T47D (cell line): ENCODE measurements at places on chromosomes 16 and 17.

GRCh38 chr16:86988920-86989696 is 328.1 kb downstream of the C16orf95 start:
- no peak for DNase-seq

GRCh38 chr17:66399441-66399840 is 97.0 kb downstream of the PRKCA start:
- no peak for DNase-seq

DNA sequence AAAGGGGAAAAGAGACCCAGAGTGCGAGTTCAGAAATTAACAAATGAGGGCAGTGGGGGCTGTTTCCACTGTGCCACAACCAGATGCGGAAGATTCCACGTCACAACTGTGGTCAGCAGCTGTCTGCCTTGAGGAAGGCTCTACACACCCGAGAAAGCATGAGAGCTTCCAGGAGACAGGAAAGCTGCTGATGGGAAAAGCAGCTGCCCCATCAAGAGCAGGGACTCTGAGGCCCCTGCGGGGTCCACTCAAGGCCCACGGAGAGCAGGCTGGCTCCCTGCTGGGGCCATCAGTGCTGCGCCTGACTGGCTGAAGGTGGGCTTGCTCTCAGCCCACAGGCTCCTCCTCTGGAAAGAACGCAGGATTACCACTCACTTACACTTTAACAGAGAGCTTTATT is 14.8 kb upstream of the TRAP1 start:
- DNase-seq, result no peak

DNA sequence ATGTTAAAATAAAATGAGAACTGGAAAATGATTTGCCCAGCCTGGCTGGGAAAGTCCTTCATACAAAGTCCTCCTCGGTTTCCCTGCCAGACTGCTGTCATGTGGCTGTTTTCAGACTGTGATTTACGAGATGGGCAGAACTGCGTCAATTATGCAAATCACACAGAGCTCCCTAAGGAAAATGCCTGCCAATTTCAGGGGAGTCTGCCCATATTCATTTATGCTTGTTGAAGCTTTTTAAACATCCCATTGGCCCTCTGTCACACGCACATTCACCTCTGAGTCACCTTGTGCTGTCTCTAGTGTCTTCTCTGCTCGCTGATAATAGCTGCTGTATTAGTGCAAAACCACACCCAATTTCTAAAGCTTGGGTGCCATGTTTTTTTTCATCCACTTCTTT is 81.7 kb upstream of the FAM20A start:
- no peak for DNase-seq

- DNase-seq, result no peak
These were observed 16.8 kb upstream of the COG7 start for GRCh38 chr16:23469814-23470213.

DNA sequence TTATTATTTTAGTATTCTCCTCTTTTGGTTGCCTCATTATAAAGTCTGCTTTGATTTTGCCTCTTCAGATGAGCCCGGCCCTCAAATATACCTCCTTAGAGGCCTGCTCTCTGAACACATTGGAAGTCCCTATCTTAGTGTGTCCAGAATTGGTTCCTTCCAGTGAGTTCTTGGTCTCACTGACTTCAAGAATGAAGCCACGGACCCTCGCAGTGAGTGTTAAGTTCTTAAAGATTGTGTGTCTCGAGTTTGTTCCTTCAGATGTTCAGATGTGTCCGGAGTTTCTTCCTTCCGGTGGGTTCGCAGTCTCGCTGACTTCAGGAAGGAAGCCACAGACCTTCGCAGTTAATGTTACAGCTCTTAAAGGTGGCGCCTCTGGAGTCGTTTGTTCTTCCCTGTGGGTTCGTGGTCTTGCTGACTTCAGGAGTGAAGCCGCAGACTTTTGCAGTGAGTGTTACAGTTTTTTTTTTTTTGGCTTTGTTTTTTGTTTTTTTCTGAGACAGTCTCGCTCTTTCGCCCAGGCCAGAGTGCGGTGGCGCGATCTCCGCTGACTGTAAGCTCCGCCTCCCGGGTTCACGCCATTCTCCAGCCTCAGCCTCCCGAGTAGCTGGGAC is 45.8 kb upstream of the NOS2 start:
- no peak for DNase-seq

DNA sequence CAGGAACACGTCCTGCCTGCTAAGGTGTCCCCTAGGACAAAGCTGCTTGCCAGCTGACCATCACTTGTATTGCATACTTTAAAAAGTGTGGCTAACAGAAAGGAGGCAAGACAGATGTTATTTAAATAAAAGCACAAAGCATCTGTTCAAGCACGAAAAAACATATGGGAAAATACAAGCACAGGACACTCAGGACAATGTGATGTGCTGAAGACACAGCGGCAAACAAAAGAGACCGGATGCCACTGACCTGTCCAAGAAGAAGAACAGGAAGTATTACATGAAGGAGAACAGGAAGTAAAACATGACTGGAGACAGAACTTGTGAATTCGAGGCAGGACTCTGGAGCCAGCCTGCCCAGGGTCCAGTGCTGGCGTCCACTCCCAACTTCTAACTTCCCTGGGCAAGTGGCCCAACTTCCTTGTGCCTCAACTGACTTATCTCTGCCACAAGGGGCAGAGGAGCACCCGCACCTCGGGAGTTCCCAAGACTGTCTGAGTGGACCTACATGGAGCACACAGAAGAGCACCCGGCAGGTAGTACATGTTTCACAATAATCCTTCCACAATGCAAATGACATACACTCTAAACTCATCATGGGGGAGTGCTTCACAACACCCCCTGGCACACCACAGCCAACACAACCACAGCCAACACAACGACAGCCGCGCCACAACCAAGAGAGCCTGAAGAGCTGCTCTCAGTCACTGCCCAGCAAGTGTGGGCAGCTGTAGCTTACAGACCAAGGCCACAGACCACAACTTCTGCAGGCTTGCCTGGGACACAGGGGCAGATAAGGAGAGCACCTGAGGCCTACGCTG is 36.6 kb downstream of the ANKRD11 start:
- peak; percentile 62 for DNase-seq

DNA sequence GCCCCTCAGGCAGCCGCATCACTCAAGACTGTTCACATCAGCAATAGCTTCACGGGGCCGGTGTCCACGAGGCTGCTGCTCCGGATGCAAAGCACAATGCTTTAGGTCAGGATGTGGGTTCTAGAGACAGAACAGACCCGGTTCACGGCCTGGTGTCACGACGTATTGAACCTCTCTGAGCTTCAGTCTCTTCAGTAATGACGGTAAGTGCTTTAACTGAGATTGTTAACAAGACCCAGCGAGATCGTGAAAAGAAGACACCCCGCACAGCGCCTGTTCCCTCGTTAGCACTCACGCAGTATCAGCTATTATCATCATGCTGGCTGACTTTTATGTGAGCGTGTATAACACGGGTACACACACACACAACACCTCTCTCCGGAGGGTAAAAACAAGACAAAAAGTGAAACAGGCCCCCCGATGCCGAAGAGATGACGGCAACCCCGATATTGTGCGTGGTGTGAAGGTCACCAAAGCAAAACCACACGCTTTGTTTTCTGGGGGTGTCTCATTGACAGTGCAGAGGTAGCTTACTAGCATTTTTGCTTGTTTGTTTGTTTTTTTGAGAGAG is 21.4 kb upstream of the ABR start:
- no peak for DNase-seq

DNA sequence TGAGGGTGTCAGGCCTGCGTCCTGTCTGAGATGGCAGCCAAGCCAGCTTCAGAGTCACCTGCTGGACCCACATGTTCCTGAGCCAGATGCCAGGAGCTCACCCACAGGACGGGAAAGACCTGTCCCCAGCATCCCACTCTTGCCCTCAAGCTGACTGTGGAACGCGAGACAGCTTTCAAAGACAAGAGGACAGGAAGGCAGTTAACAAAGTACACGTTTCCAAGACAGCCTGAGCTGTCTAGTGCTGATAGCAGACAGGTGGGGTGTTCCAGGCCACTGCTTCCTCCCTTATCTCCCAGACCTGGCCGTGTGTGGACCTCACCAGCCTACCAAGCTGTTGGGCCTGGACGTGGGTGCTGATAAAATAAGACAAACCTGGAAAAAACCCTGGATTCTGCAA is 13.2 kb downstream of the CMTM3 start:
- peak; percentile 47 for DNase-seq

DNA sequence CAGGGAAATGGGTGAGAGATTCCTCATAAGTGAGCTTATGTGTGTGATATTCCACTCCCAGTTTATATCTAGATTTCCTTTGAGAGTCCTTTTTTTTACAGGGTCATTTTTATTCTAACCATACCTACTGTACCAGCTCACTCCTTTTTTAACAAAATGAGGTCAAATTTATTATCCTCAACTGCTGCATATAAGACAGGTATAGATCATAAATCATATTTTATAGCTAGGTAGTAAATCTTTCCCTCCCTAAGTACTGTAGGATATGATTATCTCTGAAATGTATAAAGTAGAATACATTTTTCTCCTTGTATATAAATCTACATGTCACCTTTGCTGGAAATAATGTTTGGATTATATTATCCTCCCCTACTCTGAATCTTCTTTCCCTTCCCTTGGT is 31.5 kb downstream of the AP2B1 start:
- no peak for DNase-seq

DNA sequence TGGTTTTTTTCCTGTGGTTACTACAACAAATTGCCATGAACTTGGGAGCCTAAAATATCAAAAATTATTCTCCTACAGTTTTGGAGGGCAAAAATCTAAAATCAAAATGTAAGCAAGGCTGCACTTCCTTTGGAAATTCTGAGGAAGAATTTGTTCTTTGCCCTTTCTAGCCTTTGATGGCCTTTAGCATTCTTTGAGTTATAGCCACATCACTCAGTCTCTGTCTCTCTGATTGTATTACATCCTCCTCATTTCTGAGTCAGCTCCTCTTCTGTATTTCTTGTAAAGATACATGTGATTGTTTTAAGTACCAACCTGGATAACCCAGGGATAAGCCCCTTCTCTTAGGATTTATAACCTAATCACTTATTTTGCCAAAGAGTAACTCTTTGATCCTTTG is 282.0 kb downstream of the BCAS3 start:
- DNase-seq, result no peak

- DNase-seq, result no peak
These were observed 35.9 kb upstream of the FOXJ1 start for GRCh38 chr17:76176701-76177574.

GRCh38 chr16:566475-567372 is at the start of gene NHLRC4:
NHLRC4 (plus strand) TSS chr16:567005; CDS start chr16:568048, 1,043 bp downstream.
- DNase-seq, result peak; percentile 69

DNA sequence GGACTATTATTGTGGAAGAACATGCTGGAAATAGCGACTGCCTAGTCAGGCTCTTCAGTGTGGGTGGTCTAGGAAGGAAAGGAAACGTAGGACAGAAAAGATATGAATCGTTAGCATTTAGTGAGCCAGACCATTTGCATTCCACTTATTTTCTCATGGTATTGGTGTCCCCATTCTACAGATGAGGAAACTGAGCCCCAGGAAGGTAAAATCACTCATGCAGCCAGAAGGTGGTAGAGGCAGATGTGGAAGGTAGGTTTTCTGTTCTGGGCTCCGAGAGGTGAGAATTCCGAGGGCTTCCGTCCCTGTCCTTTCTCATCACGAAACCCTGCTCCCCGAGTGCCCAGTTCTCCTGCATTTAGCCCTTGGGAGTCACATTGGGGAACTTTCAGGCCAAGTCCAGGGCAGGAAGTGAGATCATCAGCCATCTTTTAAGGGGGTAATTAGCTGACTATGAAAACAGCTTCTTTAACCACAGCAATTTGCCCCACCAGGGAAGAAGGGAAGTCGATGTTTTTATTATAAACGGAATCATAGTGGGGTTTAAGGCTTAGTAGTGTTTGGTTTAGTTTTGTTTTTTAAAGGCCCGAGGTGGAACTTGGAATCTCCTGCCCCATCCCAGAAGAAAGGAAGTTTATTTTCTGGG is 110.7 kb upstream of the IRX3 start:
- no peak for DNase-seq

GRCh38 chr17:35708951-35709350 is 22.5 kb upstream of the RASL10B start:
- no peak for DNase-seq
